Stimulated activated CD4-positive, alpha-beta T cell treated with anti-CD3 and anti-CD28 coated beads, TNF-alpha, amount 100 ng/mL, for 1 hour (primary cell): ENCODE measurements at places on chromosomes 12 and 14.

GRCh38 chr12:109710205-109710746 lies 3.3 kb upstream of the FAM222A start:
- DNase-seq = no peak

DNA sequence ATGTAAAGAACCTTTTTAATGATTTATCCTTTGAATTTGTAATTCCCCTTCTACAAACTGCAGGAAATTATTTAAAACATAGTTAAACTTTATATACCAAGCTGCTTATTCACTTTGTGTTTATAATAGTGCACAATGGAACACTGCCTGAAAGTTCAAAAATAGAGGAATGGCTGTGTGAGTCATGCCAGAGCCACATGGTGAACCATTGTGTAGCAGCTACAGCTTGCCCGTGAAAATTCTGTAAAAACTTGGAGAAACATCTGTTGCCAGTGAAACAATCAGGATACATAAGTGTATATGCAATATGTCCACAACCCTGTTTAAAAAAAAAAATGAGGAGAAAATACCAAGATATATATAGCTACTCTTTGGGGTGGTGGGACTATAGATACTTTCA lies 59.5 kb downstream of the VEZT start:
- DNase-seq = no peak

GRCh38 chr12:40903040-40903439 lies 210.8 kb downstream of the CNTN1 start:
- DNase-seq = no peak

- no peak for DNase-seq
These were observed 297.2 kb downstream of the ADGRD1 start for GRCh38 chr12:131250951-131251315.

GRCh38 chr14:22865424-22866405 lies 5.8 kb upstream of the LRP10 start:
- DNase-seq = no peak

DNA sequence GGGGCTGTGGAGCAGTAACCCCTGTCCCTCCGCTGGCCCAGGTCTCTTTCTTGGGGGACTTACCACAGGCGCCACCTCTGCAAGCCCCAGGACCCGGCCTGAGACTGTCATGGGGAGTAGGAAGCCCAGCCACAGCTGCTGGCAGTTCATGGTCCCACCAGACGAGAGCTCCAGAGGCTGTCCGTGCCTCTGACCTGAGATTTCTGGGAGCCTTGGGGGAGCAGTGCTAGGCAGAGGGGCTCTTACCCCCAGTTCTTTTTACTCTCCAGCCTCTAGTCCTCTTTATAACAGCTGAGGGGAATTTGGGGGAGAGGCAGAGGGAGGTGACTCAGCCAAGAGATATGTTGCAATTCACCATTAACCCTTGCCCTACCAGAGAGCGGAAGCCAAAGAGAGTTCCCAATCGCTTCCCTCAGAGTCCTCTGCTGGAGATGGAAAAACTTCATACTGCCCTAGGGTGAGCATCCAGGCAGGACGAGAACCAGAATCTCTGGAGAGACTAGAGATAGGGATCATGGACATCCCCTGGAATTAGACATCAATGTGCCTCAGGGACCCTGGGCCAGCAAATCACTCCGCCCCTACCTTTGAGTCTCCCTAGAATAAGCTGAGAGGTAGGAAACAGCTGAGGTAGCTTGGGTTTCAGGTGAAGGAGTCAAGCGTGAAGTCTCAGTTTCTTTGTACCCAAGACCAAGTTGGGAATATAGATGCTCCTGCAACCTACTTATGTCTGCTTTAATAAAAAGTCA lies at the start of gene MMP19:
Gene MMP19 (minus strand): TSS at position 256 of the 749 bp plus-strand sequence. CDS start 106 bp downstream, at position 150.
- DNase-seq = no peak

DNA sequence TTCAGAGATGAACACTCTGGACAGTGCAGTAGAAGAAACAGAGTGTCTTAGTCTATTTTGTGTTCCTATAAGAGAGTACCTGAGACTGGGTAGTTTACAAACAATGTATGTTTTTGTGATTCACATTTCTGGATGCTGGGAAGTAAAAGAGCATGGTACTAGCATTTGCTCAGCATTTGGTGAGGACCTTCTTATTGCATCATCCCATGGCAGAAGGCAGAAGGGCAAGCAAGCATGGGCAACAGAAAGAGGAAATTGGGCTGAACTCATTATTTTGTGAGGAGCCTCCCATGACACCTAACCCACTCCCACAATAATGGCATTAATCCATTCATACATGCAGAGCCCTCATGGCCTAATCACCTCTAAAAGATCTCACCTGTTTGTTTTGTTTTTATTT lies 8.0 kb downstream of the ANKS1B start:
- no peak for DNase-seq

DNA sequence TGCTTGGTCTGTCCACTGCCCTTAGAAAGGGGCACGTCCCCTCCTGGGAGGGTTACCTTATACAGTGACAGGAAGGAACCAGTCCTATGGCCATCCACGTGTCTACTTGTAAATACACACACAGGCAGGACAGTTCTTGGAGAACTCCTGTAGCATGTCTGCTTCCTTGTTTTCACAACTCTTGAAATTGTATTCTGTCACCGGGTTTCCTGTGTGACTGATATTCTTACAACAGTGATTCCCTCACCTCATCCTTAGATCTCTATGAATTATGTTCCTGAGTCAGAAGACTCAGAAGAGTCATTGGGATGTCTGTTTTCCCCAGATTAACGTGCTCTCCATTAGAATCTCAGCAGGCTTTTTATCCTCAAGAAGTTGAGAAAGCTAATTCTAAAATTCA lies 44.1 kb upstream of the DYNC1H1 start:
- DNase-seq = no peak

GRCh38 chr14:29580763-29581162 lies 346.9 kb downstream of the PRKD1 start:
- DNase-seq = no peak

DNA sequence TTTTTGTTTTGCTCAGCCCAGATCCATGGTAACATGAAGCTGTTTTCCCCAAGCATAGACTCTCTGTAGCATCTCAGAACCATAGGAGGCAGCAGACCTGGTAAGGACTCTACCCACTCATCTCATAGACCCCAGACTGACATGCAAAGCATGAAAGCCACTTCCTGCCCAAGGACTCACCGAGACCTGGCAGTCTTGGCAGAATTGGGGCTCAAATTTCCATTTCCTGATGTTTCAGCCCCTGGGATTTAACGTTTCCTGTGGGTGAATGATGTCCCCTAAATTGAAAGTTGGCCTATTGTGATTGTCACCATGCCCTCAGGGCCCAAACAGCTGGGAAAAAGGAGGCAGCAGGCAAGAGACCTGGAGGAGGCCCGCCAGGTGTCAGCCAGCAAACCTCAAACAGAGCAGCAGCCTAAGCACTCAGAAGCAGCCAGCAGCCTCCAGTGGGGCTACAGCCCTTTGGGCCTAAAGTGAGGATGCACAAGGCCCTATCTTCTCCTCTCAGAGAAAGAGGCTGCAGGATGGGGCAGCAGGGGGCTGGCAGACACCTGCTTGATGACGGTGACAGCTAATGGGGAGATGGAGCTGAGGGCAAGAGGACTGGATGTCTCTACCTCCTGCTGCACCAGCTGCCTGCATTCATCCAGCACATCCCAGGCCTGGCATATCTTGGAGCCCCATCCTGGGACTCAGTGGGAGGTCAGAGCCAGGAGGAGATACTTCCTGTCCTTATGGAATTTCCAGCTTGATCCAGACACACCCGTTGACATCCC lies 8.5 kb downstream of the KRT85 start:
- DNase-seq = no peak

DNA sequence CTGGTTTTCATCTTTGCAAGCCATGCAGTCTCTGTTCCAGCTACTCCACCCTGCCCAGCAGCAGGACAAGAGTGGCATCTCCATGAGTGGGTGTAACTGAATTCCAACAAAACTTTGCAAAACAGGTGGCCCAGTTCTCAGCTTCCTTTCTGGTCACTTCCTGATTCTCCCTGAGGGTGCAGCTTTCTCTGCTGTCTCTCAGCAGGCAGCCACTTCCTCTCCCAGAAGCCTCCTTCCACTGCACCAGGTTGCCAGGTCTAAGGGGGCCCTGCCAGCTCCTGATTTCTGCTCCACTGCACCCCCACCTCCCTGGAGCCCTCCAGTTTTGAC lies 341.0 kb upstream of the FKBP4 start:
- DNase-seq = no peak

- DNase-seq = no peak
These were observed 12.3 kb upstream of the PPFIBP1 start for GRCh38 chr12:27511723-27512045.

DNA sequence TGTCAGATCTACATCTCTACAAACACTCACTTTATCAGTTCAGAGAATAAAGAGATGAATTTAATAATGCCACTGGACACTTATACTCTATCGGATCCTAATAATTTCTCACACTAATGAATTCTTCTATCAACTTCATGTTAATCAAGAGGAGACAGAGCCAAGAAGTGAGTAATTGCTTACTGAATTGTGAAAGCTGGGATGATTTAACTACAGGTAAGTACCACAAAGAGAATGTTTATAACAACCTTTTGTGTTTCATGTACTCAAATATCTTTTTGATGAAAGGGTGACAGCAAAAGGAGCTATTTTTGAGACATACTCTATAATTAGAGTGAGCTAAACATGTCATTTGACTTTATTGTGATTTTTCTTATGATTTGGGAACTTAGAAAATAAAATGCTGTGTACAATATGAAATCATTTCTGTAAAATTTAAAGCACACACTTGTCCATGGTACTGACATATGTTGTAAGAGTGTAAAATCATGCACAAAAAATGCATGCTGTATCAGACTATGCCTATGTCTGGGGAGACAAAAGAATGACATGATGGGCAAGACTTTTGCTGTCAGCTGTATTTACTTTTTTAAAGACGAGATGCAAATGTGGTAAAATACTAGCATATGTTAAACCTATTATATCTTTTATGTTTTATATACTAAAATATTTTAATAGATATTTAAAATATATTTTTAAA lies 361.2 kb downstream of the CCER1 start:
- DNase-seq = no peak

GRCh38 chr14:31389946-31390345 lies 30.4 kb downstream of the HEATR5A start:
- no peak for DNase-seq

DNA sequence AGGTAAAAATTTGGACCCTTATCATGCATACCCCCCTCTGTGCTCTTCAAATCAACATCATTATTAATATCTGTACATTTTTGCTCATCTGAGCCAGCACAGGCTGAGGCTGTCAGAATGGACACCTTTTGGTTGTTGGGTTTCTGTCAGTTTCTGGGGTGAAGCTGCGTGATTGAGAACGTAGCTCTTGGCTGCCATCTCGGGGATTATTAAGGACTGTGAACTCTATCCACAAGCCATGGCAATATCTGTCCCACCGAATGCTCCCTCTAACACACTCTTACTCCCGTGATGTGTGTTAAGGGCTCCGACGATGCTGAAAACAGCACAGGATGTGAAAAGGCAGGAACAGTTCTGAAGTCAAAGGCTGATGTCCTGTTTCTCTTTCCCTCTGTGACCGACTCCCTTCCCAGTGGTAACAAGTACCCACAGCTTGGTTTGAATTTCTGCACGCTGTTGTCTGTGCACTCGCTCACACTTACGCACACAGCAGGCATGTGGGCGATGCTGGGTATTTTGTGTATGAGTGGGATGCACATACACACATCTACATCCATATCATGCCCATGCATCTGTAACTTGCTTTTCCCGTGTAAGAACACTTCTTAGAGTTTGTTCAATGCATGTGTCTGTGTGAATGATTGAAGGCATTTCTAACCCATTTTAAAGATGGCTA lies 405.6 kb downstream of the TMEM121 start:
- no peak for DNase-seq

DNA sequence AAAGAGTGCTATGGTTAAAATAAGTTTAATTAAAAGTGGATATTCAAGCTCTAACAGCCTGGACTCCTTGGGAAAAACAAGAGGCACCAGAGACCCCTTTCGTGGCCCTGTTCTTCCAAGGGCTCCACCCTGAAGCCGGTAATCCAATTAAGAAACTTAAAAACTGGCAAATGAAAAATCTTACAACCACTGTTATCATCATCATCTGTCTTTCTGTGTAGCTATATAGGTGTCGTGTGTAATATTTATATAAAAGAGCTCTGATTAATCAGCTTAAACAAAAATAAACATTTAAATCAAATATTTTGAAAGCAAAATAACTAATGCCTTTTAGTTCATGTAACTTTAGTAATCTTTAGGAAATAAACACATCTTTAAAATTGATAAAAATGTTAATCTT lies 4.5 kb downstream of the ATF1 start:
- DNase-seq = no peak

DNA sequence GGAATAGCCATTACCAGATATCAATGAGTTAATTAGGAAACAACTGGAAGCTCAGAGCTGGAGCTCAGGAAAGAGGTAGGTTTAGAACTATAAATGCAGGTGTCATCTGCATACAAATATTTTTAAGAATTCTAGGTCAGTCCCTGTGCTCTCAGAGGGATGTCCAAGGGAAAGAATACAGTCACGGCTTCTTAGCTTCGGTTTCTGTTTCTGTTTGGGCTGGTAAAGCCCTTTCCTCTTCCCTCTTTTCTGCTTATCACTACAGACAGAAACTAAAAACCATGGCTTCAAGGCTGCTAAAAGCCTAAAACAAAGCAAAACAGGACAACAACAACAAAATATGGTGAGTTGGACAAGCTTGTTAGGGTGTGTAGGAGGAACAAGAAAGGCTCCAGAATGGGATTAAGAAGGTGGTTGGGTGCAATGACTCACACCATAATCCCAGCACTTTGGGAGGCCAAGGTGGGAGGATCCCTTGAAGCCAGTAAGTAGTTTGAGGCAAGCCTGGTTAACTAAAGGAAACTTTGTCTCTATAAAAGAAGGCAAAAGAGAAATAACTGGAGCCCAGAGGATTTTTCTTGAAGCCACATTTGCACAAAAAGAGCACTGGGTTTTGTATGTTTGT lies 113.0 kb downstream of the SEC23A start:
- DNase-seq = no peak

- DNase-seq = no peak
These were observed 109.9 kb downstream of the NCOR2 start for GRCh38 chr12:124457287-124458219.

DNA sequence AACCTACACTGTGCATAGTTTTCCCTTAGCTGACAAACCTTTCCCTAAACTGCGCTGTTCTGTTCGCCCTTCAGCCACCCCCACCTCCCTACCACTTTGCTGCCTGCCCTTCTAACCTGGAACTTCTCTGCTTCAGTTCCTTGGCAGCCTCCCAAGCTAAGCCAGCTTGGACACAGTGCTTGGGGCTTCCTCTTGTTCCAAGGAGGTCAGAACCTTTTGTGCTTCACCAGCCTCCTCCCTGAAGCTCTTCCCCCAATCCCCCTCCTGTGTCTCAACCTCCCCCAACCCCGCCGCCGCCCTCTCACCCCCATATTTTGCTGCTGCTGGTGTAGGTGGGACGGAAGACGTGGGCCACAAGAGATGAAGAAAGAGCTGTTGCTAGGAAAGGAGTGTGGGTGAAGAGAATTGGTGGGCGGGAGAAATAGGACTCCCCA lies 8.1 kb upstream of the RIC8B start:
- no peak for DNase-seq

GRCh38 chr14:99548255-99548654 lies 55.8 kb downstream of the CCDC85C start:
- DNase-seq = no peak

- DNase-seq = no peak
These were observed 46.4 kb downstream of the R3HDM2 start for GRCh38 chr12:57384478-57384877.
